ENCODE measurements at places on chromosomes 2 and 18.

GRCh38 chr2:192146069-192147015 lies 48.4 kb downstream of the TMEFF2 start:
- DNase-seq, result no peak

DNA sequence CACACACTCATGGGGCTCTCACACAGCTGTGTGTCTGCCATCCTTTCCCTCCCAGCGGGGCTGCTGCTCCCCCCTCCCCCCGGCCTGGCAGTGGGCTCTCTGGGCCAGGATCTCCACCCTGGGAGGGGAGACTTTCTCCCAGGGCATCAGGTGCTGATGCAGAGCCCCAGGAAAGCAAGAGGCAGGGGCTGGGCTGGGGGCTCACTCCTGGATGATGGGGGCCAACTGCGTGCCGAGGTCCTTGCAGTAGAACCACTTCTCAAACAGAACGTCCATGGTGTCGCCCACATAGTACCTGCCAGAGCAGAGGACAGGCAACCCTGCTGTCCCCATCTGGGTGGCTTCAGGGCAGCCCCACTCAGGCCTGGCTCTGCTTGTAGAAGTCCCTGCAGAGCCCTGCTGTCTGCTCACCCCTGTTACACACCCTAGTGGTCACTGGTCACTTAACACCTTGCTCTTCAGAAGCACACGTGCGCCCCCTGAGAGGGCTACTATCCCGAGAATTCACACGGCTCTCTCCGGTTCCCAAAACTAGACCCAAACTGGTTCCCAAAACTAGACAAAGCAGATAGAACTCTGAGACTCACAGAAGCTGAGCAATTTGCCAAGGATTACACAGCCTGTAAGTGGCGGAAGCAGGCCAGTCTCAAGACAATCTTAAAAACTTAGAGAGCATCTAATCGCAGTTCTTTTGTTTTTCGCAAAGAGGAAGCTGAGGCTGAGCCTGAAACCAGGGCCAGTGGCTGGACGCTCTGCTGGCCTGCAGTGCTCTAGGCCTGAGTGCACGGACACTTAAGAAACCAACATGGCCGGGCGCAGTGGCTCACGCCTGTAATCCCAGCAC lies 6.6 kb upstream of the OXER1 start:
- DNase-seq, result peak; percentile 33

GRCh38 chr2:133993160-133993559 lies 260.7 kb upstream of the MGAT5 start:
- DNase-seq, result peak; percentile 77

GRCh38 chr2:136131484-136131960 lies 13.6 kb upstream of the CXCR4 start:
- DNase-seq, result no peak

DNA sequence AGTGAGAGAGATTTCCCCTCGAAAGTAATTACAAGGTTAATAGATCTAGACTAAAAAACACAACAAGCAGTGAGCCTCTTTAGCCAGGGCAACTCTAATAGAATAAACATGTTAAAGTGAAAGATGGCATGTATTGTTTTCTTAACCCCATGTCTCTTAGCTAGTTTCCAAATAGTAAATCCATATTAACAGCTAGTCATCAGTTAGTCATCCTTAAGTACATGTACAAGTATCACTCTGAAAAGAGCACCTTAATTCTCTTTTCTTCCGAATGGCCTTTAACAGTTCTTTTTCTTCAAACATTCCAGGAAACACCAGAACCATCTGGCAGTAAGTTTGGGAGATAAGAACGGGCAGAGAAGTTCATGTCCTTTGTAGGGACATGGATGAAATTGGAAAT lies 1480.0 kb downstream of the LRP1B start:
- DNase-seq, result no peak

- no peak for DNase-seq
Observed at GRCh38 chr2:237603718-237604362, 13.3 kb upstream of the RAB17 start.

- DNase-seq, result no peak
Observed at GRCh38 chr2:230843132-230843531, 21.6 kb upstream of the ITM2C start.

DNA sequence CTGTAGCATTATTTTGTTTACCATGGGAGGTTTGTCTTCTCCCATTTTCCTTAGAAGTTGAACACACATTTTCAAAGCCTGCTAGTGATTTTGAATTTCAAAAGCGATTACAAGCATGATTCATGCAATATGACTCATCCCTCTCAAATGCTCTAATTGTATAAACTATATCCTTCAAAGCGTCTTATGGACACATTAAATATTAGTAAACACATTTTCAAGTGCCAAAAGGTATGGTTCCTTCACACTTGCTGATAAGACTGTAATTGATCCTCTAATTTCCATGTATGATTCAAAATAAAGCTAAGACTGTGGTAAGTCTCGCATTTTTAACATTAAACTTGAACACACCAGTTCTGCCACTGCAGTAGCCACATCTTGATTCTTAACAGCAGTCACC lies 512.9 kb downstream of the LRRTM4 start:
- DNase-seq, result no peak

GRCh38 chr18:61973273-61974115 lies 80.7 kb upstream of the RNF152 start:
- no peak for DNase-seq

- DNase-seq, result no peak
Observed at GRCh38 chr2:96083064-96083939, 33.1 kb downstream of the ADRA2B start.

DNA sequence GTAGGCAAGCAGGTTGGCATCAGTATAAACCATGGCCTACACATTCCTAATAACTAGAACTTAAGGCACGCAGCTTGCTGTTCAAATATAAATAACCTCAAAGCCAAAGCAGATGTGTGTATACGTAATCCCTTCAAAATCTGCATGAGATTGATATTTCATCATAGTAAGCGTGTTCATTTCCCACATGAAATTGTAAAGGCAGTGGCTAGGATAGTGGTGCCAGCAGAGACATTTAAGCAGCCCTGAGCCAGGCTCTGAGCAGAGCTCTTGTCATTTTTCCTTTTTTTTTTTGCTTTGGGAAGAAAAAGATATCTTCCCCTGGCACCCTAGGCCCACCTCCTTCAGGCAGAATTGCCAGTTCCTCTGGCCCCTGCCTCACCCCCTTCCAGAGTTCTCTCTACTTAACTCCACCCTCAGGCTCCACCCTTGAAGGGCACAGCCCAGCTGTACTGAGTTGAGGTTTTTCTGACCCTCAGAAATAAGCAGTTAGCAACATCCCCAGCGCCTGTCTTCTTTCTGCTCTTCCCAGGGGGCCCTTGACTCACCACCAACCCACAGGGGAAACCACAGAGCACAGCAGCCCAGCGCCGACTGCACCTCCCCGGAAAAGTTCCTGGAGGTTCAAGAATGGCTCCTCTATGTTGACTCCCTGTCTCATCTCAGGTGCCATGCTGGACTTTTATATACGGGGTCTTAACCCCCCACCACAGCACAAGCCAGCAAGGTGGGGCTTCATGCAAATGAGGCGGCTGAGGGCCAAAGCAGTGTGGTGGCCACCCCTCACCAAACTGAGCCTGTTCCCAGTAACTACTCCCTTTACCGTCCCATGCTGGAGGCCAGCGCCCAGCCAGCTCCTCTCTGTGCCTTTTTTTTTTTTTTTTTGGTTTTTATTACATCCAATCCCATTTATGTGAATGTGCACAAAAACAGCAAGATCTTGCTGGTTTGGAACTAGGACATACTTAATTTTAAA lies 84.7 kb downstream of the EHD3 start:
- DNase-seq, result no peak

DNA sequence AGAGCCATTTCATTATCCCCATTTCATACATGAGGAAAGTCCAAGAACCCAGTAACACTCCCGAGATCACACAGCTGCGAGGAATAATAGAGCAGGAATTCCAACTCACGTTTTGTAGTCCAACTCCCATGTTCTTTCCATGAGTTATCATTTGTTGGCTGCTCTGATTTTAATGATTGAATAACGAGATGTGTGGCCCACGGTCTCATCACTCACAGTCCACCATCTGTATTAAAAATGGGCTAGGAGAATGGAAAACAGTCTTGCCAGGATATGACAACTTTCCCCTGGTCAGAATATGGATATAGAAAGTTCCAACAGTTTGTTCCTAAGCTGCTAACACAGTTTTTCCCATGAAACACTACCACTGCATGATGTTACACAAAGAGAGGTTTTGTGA lies 147.5 kb downstream of the METTL4 start:
- no peak for DNase-seq

- no peak for DNase-seq
Observed at GRCh38 chr2:48715956-48716355, 39.6 kb downstream of the LHCGR start.

GRCh38 chr2:30272761-30273573 lies 41.6 kb downstream of the LBH start:
- DNase-seq, result no peak

DNA sequence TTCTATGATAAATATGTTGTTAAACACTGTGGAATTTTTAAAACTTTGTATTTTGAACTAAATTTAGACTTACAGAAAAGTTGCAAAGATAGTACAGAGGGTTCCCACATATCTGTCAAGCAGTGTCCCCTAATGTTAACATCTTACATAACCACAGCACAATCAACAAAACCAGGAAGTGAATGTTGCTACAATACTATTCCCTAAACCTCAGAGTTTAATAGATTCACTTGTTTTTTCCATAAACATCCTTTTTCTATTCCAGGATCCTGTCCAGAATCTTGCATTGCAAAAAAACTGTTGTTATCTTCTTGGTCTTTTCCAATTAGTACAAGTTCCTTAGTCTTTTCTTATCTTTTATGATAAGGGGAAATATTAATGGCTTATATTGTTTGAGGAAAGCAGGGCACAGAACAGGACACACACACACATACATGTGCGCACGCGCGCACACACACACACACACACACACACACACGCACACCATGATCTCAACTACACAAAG lies 251.1 kb upstream of the TRIB2 start:
- DNase-seq, result no peak

- no peak for DNase-seq
Observed at GRCh38 chr18:58373481-58373880, 255.4 kb downstream of the ALPK2 start.

- no peak for DNase-seq
Observed at GRCh38 chr18:2572171-2572569, 813 bp downstream of the NDC80 start.

DNA sequence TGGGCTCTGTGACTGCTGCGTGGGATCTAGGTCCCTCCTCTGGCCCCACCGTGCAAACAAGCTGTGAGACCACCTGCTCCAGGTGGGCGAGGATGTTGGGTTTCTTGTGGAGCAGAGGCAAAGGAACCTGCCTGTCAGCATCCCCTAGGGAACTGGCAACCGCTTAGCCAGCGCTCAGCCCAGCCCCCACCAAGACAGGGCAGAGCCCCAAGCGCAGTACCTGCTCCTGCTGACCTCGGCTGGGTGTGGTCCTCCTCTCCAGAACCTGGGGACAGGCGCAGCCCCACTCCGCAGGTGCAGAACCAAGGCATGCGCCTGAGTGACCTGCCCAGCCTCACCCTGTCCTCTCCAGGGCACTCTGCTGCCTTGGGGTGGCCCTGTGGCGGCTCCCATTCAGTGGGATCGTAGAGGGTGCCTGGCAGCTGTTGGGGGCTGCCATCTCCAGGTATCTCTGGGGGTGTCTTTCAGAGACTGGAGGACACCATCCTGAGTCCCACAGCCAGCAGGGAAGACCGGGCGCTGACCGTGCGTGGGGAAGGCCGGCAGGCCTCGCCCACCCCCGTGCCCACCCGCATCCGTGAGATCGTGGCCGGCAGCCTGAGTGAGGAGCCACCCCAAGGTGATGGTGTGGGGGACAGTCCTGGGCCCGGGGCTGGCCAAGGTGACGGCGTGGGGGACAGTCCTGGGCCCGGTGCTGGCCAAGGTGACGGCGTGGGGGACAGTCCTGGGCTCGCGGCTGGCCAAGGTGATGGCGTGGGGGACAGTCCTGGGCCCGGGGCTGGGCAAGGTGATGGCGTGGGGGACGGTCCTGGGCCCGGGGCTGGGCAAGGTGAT lies 12.3 kb downstream of the CROCC2 start:
- DNase-seq, result no peak

DNA sequence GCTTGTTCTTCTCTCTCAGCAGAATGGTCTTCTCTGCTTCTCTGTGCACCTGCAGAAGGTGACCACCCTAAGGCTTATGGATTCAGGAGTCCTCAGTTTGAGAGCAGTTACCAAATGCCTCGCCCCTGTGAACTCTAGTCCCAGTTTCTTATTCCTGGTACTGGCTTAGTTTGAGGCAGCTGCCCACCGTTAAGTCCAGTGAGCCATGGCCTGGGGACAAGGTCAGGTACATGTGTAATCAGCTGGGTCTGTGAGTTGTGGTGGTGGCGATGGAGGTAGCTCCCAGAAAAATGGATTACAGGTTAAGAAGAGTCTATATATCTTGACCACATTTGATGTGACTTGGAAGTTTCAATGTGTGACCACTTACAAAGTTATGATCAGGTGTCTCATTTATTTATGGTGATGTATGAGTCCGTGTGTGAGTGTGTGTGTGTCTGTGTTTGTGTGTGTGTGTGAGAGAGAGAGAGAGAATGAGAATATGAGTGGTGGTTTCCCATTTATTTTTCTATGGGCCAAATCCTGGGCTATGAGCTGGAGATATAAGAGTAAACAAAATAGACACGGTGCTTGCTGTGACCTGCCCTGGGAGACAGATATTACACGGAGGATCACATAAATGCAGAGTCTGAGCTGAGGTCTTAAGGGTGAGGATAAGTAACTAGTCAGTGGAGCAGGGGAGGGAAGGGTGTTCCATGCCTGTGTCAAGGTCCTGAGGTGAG lies 13.0 kb upstream of the IL1RN start:
- no peak for DNase-seq

DNA sequence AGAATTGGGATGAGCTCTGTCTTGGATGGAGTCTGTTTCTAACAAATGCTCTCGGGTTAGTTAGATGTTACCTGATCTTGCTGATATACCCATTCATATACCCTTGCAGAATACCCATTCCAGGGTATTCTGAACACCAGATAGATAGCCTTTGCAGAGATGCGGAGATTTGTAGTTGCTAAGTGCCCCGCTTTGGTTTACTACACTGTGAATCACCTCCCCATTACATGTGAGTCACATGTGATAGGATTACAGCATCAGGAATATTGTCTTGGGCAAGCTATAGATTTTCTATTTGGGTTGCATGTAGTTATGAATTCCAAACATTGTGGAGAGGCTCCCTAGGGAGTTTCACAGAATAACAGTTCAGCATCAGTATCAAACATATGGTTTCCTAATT lies 3.8 kb downstream of the VSNL1 start:
- DNase-seq, result no peak

DNA sequence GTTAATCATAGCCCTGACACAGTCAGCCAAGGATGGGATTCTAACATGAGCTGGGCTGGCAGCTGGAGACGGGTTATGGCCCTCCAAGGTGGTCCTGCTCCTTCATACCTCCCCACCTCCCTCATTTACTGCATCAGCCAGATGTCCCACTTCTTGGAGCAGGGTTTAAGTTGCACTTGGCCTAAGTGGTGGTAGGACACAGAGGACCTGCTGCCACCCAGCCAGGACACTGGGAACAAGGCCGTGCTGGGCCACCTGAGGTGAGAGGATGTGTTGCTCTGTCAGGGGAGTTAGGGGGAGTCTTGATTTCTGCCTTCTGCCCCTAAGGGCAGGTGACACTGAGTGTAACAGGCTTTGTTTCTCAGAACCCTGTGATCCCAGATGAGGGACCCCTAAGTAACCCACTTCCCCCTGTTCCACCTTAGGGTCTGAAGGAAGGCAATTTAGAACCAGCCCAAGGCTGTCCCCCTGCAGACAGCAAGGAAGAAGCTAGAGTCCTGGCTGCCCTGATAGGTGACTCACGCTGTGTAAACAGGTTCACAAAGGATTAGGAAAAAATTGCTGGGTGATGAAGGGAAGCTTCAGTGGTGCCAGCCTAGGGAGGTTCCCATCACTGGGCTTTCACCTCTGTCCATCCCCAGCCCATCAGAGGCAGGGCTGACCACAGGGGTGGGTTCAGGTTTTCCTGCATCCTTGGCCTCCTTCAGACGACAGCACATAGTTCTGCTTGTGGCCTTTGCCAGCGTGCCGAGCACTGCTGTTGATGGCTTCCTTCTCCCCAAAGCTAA lies 114.3 kb upstream of the MCFD2 start:
- DNase-seq, result no peak

All from DMS 273 treated with DMSO at 0.1 percent for 48 hours (cell line).